CD4-positive, alpha-beta memory T cell (primary cell): ENCODE measurements at places on chromosomes 1 and 21.

DNA sequence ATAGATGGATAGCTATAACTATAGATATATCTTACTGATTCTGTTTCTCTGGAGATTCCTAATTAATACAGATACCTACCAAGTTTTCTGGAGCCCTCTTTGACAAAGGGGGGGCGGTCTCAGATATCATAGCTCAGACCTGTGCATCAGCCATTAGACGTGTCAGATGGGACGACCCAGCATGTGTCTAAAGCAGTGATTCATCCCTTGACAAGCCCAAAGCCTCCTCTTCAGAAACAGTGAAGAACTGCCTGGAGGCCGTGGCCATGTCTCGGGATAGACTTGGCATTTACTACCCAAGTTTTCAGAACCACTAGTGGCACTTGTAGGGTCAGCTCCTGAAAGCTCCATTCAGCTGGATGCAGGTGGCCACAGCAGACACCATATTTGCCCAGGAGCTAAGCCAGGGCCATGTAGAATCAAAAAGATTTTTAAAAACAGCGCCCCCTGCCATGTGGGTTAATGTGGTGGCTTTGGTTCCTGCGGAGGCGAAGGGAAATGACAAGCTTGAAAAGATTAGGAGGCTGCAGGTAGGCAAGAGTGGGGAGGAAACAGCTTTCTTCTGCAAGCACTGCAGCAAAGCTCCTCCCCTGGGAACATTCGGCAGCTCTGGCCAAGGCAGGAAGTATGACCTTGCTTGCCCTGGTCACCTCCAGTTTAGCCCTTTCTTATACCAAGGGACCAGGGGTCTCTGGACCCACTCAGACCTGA, 82.2 kb downstream of the FBXO2 start:
- no peak for DNase-seq

DNA sequence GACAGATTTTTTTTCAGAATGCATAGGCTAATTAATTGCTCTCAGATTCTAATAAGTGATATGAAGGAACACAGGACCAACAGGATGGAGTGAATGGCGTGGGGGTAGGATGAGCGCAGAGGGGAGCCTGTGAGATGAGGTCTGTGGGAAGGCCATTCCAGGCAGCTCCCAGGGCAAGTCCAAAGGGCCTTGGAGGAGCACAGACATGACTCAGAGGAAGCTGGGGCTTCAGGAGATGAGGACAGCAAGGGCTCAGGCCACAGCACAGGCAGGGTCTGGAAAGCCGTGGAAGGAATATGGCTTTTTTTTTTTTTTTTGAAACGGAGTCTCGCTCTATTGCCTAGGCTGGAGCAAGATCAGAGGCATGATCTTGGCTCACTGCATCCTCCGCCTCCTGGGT, 35.1 kb downstream of the FMN2 start:
- DNase-seq: no peak

- peak; percentile 76 for DNase-seq
Measured at GRCh38 chr1:32201011-32201855, 838 bp downstream of the CCDC28B start.

- no peak for DNase-seq
Measured at GRCh38 chr1:202951437-202951836, 6.7 kb downstream of the ADIPOR1 start.

DNA sequence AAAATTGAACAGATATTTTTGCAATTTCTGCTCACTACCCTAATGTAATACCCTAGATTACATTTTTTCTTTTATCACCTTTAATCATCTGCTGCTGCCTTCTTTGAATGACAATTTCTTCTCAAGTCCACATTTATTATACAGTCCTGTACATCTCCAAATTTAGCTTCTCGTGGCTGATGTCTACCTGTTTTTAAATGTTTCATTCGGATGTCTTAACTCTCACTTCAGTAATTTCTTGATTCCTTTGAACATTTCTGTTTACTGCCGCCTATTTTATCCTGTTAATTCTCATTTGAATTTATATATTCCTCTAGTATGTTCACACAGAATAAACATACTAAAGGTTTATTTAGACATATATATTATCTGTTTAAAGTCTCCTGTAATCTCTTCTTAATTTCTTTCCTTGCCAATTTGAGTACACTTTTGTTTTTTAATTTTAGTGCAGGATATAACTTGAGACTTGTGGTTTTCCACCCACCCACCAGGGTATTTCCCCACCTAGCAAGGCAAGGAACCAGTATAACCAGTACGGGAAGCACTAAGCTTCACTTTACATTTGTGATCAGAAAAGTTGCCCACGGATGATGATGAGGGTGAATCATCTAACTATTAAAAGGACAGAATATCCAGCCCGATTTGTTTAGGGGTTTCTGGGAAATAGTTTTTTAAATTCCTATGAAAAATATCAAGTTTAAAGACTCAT, 12.7 kb downstream of the INSL5 start:
- DNase-seq: peak; percentile 55

DNA sequence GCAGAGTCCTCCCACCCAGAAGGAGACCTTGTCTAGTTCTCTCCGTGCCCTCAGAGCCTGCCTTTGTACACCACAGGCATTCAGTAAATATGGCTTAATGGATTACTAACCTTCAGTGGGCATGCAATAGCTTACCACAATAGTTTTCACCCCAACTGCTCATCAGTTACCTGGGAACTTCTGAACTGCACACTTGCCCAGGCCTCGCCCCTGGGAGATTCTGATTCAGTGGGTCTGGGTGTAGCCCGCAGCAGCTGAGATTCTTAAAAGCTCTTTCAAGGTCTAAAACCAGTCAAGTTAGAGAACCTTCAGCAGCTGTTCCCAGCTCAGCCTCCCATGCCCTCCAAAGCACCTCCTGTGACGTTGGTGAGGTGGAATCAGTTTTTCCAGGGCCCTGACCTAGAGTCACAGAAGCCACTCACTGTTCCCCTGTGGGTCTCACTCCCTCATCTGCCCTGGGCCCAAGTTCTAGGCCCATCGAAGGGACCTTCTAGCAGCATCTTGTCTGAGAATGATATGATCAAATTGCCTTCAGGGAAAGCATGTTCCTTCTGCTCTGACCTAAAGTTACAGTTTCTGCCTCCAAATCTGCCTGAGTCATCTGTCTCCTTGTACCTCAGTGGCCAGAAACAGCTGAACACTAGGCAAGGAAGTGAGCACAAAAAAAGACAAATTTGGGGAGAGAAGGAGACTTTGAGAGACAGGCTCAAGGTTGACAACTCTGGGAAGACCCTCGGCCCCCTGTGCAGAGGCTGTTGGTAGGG, 10.8 kb downstream of the ASAP3 start:
- no peak for DNase-seq

DNA sequence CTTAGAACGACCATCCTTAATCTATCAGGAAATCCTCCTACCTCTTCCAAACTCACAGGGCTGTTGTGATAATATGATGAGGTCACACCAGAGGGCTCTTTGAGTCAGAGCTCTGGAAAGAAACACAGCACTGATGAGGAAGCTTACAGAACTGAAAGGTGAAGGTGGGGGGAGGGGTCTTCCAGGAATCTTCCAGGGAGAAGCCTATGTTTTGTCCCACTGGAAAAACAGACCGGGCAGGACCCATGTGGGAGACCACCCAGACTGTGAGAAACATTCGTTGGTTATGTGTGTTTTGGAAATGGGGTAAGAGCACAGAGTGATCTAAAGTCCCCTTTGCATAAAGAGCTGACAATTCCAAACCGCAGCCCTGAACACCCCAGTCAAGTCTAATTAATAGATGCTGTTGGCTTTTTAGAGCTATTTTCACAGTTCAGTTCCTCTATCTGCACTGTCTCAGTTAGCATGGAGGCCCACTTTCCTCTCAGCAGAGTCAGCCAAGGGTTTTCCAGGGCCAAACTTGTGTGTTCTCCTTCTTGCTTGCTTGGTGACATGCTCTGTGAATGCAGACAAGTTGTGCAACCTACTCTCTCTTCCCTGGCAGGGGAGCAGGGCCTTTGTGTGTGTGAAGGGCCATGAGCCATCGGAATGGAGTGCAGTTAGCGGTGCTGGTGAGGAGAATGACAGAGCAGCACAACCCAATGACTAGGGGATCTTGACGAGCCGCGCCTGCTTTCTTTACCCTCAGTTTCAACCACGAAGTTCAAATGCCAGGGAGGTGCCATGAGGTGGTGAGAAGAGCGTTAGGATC, 12.3 kb downstream of the PHLDA3 start:
- DNase-seq: no peak

- no peak for DNase-seq
Measured at GRCh38 chr1:21804536-21804935, 7.5 kb upstream of the LDLRAD2 start.

GRCh38 chr1:236844499-236845271, 49.6 kb downstream of the MTR start:
- DNase-seq: no peak

GRCh38 chr21:44952116-44952928, 12.5 kb downstream of the SLX9 start:
- no peak for DNase-seq

DNA sequence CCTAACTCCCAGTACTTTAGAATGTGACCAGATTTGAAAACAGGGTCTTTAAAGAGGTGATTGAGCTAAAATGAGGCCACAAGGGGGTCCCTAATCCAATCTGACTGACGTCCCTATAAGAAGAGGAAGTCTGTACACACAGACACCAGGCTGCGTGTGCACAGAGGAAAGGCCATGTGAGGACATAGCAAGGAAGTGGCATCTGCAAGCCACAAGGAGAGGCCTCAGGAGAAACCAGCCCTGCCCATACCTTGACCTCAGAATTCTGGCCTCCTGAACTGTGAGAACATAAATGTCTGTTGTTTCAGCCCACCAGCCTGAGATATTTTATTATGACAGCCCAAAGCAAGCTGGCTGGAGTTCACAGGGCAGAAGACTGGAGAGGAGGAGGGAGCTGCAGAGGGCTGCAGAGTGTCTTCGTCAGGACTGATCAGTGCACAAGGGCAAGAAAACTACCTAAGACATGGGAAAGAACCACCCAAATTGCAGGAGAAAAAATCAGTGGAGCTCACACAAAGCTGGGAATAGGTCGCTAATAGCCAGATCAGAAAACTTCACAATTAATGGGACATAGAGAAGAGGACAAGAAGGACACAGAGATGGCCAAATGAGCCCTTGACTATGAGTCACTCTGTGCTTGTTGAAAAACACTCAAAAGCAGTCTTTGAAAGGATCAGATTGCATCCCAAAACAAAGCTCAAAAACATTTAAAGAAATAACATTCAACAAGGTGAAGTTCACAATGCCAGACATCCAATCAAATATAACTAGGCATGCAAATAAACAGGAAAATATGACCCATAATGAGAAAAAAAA, 14.1 kb upstream of the WNT9A start:
- DNase-seq: no peak

DNA sequence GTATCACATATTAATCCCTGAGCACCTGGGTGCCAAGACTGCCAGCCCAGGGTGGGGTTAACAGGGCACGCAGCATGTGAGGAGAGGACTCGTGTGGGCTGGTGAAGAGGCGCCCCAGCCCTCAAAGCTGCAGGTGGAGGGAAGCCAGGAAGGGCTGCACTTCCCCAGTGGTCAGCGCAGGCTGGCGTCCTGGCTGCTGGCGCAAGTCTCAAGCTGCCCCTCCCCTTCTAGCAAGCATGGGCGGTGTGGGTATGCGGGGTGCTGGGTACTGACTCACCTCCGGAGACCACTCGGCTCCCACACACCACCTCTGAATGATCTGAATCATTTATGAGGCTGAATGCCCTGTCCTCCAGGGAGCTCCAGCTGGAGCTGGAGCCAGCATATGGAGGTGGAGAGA, 44.0 kb downstream of the EIF2D start:
- no peak for DNase-seq

DNA sequence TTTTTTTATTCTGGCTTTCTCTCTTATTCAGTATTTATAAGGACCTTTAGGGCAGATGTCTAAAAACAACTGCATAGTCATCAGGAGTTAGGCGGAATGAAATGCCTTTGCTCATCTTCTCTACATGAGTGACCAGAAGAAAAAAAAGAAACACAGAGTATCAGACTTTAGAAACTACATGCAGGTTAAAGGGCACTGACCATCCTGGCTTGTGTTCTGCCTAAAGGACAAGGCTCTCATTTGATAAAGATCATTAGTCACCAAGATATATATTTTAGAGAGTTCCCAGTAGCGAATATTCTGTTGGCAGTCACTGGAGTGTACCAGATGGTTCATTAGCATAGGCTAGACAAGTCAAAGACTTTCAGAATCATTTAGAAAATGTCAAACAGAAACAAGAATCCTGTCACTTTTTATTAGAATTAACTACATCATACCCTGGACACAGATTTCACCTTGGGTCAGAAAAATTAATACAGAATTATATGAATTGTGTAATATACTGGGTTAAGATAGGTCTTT, 145.6 kb downstream of the NR5A2 start:
- no peak for DNase-seq

- no peak for DNase-seq
Measured at GRCh38 chr1:150484861-150485260, 2.4 kb upstream of the TARS2 start.
